ENCODE measurements at places on chromosomes 3 and 15.

- DNase-seq: no peak
These were observed 268.9 kb downstream of the IGSF11 start for GRCh38 chr3:118765636-118766305.

DNA sequence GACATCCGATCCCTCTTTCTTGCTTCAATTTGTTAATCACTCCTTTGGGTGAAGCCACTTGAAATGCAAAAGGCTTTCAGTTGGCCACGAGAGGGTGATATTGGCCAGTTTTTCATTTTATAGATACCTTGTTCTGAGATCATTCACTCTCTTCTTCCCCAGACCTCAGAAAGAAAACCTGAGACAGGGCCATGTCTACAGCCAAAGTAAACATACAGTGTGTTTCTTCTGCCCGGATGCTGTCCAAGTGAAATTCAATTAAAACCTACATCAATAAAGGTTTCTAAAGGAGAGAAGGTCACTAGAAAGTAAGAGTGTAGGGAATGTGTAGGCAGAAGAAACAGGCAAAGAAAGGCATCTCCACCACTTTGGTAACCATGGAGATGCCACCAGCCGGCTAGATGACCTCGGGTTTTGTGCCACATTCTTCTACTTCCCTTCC lies 39.5 kb upstream of the FMN1 start:
- DNase-seq: no peak

GRCh38 chr15:57780471-57780870 lies 74.0 kb downstream of the POLR2M start:
- no peak for DNase-seq

GRCh38 chr3:60531759-60532158 lies 719.5 kb downstream of the FHIT start:
- no peak for DNase-seq

DNA sequence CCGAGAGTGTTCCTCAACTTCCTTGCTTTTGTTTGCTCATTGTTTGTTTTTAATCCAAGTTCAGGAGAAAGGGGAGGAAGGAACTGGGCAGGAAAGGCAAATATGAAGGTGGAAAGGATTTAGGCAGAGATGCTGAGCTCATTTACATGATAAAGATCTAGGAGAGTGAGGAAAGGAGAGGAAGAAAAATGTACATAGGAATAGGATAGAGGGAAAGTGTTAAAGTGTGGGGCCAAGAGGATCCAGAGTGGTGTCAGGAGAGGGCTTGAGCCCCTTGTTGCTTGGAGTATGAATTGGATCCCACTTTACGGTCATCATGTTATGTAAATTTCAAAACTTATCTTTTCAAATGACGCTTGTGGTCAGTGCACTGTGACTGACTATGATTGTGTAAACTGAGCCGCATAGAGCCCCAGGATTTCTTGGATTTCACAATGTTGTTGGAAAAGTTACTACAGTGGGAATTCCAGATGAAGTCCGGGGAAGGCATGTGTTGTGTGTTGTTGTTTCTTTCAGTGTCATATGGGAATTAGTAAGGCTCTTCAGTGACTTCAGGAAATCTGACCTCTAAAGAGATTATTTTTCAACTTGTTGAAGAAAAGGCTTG lies 15.0 kb upstream of the PLD1 start:
- no peak for DNase-seq

DNA sequence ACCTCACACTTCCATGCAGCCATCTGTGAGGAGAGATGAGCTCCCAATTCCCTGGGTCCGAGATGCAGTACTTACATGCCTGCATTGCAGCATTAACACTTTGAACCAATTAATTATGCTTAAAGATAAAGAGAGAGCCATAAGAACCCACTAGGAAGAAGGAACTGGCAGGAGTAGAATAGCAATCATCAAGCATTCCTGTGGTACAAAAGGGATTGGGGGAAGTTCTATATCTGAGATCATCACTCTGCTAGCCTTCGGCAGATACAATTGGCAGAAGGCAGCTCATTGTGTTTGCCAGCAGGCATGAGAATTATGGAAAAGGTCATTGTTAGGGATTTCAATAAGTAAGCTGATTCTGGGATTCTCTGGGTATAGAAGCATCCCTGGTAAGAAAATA lies 891.4 kb downstream of the NTRK3 start:
- no peak for DNase-seq

GRCh38 chr3:156816091-156816793 lies 9.9 kb upstream of the LEKR1 start:
- peak; percentile 4 for DNase-seq

DNA sequence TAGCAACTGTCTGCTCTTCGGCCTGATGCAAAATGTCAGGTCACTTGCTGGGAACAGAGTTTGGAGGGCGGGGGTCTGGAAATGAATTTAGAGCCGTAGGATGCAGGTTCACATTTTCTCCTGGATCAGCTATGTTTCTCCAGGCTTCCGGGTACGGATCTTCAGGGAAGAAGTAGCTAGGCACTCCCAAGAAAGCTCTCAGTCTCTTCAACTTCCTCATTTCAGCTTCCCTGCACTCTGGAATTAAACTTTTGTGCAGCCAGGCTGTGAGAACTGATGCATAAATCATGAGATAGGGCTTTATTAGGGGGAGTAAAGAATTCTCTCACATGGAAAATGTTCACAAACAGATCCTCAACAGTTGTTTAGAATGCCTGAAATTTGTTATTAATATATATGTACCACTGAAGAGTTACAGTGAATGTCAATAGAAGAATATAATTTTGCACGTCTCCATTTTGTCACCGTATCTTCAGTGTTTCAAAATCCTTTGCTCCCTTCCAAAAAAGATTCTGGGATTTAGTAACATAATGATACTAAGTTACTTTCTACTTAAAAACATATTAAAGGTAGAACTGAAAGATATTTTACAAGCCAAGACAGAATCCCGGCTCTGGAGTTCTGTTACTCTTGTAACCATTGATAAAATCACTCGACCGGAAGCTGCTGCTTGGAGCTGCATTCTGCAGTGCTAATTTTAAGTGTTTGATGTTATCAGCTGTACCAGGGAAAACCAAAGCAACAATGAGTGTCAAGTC lies 178.5 kb upstream of the P2RY1 start:
- no peak for DNase-seq

DNA sequence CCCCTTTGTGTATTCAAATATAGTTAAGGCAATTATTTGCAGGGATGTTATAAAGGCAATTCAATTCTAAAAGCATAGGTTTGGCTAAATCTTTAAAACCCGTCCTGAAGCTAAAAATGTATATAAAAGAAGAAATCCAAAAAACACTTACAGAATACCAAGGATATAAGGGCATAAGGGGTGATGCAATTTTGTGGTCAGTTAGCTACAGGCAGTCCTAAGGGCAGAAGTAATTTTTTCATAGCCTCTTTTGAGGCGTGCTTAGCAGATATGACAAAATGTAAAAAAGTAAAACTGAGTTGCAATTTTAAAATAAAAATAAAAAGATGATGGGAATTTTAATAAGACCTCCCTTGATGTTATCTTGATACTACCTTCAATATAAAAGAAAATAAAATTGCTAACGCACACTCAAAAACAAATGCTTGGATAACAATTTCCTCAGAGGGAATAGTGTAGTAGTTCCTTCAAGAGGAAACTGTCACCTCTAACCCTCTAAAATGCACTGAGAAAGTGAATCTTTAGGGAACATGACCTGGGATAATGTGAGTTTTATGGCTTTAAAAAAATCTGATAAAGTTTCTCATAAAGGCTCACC lies 104.2 kb downstream of the MYH15 start:
- no peak for DNase-seq

All from effector memory CD4-positive, alpha-beta T cell (primary cell).